ENCODE measurements at places on chromosomes 1 and 21. TPM values are rescaled to one million over a fixed set of nuclear protein-coding genes. Genes with fewer than 3 reads are reported as not detected.

Gene UTS2
- total RNA-seq: 0.76 TPM

Gene FLG2
- not detected for total RNA-seq

Gene RSPH1
- not detected for total RNA-seq

Gene DENND2C
- 1.7 TPM for total RNA-seq

Gene TRIM58
- 16.9 TPM for total RNA-seq
